ENCODE measurements at places on chromosomes 16 and 17.

DNA sequence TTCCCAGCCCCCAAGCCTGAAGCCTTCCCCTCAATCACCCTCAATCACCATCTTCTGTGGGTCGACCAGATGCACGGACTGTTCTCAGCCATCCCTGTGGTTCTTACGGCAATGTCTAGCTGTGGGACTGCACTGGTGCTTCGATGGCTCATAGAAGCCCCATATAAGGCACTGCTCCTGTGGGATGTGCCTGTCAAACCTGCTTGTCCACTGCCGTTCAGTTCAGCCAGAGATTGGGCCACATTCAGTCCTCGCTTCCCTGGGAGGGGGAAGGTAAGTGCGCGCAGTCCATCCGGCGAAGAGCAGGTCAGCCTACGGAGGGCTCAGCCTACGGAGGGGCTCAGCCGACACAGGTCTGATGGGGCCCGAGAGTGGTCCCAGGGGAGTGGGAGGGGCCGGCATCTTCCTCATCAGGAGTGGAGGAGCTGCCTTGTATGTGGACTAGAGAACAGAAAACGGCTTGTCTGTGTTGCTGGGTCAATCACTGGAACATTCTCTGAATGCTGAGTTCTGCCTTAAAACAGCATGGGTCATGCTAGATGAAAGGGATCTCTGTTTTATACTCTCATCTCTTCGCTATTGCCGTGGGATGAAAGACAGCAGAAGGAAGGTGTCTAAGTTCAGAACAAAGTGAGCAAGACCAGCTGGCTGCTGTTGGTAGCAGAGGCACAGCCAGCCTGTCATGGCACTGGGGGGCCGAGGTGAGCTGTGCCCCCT, at the start of gene CARD14:
CARD14 (plus strand) TSS at position 247 of the 717 bp plus-strand sequence. CDS start 11,409 bp downstream, outside the sequence.
- no peak for DNase-seq

DNA sequence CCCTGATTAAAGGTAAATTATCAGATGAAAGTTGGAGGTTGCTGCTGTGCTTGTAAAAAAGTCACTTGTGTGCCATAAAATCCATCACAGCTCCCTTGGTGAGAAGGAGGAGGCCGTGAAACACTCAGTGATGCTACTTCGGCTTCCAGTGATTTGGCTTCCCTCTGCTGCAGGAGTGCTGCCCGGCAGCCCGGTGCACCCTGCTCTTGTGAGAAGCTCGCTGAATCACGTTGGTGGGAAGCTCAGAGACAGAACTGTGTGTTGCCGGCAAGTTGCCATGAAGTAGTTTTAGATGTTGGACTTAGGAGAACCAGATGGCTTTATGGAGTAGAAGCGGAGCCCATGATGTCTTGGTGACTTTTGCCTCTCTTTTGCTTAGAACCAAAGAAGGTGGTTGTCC, 33.3 kb downstream of the MSI2 start:
- no peak for DNase-seq

- no peak for DNase-seq
These were observed 37.2 kb upstream of the CCNF start for GRCh38 chr16:2392025-2392424.

- no peak for DNase-seq
These were observed 132.5 kb downstream of the AATF start for GRCh38 chr17:37081287-37081686.

DNA sequence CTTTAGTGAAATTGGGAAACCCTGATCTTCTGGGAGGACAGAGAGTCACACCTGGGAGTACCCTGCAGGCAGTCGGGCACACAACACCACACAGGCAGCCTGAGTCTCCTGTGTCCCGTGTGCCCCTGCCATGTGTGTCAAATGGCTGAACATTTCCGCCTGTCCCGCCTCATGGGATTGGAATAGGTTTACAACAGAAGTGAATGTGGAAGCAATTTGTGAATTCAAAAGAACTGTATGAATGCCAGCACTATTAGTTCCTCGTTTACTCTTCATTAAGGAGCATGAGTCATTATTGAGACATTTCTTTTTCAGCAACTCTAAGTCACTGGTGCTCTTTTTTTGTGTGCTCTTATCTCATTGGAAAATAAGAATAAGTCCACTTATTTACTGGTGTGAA, 226.5 kb downstream of the PMP22 start:
- peak; percentile 69 for DNase-seq

DNA sequence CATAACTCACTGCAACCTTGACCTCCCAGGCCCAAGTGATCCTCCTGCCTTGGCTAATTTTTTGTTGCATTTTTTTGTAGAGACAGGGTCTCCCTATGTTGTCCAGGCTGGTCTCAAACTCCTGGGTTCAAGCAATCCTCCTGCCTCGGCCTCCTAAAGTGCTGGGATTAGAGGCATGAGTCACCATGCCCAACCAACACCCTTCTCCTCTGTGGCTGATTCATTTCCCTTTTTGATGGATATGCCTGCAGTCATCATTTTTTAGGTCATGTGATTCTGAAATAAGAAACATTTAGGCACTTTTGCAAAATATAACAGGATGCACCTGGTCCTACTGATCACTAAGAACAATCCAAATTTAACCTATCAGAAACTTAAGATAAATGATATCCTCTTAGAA, 44.0 kb upstream of the YPEL2 start:
- DNase-seq: no peak

DNA sequence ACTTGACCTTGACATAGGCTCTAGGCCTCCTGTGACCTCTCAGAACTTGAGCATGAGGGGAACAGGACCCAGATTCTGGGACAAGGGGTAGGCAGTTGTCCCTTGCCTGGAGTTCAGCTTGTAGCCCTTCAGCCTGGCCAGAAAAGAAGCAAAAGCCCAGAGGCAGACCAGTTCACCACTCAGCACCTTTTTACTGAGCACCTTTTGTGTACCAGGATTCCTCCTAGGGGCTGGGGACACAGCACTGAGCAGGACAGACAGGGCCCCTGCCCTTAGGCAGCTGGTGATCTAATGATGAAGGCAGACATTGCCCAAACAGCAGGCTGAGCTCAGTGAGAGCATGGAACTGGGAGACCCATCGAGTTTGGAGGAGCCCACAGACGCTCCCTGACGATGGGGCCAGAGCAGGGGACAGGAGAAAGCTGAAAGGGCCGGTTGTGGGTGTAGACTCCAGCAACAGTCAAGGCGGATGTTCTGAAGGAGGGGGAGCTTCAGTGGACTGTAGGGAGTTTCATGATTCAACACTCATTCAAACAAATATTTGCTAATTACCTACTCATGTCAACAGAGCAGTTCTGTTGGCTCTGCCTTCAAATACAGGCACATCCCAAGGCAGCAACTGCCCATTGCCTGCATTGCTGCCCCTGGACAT, 32.0 kb downstream of the SBK1 start:
- DNase-seq: no peak

DNA sequence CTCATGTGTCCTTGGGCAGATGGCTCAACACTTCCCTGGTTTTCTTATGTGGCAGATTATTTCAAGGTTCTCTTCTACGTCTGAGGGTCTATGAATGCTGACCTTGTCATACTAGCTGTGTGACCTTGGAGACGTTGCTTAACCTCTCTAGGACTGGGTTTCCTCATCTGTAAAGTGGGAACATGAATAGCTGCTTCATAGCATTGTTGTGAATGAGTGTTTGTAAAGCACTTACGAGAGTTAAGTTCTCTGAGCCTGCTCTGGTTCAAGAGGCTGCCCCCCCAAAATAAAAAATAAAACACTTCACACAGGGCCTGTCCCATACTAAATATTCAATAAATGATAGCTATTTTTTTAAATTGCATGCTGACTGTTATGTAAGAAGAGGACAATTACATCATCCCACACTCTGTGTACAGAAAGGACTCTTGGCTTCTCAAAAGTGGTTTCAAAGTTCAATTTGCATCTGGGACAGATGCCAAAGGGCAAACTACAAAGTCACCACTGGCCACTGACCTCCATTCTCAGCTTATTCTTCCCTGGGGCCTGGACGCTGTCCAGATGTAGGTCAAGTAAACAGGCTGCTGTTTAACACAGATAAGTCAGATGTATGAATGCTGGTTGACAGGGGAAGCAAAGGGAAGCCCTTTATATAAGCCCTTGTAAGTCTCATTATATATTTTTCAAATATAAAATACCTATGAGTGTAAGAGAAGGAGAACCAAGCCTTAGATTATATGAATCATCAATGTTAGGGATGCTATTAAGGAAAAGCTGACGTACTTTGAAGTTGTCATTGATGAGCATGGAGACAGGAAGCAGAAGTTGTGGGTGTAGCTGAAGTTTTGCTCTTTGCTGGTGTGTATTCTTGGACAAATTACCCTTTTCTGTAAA, 15.4 kb upstream of the NDEL1 start:
- no peak for DNase-seq

DNA sequence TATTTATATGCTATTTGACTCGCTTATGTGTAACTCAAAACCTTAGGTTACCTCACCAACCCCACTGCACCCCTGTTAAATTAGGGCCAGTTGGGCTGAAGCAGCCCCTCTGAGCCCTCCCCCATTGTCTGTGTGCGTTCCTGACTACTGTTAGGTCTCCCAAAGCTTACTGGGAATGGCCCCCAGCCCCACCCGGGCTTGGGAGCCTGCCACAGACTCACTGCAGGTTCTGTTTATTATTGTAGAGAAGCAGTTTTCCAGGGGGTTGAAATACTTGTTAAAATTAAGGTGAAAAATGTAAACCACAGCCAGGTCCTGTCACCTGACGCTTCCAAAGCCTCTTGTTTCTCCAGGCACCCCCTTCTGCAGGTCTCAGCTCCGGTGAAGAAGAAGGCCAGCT, 151.7 kb downstream of the FOXL1 start:
- no peak for DNase-seq

GRCh38 chr17:40561871-40562611, 3.2 kb downstream of the CCR7 start:
- no peak for DNase-seq

GRCh38 chr16:60414613-60415012, 1621.6 kb downstream of the CDH8 start:
- no peak for DNase-seq

- DNase-seq: no peak
These were observed 1.3 kb downstream of the DGKE start for GRCh38 chr17:56835264-56835585.

DNA sequence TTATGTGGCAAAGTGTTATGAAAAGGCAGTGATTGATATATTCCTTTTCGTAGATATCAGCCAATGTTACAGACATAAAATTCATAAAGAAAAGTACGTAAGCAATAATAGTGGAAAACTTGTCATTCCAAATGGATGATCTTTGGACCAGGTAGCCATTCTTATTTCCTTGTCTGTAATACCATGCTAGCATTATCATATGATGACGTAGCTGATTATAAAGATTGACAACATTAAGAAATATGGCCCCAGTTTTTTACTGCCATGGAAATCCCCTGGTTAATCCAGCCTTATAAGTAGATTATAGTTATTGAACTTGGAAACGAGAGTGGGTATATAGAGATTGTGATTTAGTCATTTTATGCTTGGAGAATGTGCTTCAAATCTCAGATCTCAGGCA, 8.8 kb downstream of the TANC2 start:
- no peak for DNase-seq

DNA sequence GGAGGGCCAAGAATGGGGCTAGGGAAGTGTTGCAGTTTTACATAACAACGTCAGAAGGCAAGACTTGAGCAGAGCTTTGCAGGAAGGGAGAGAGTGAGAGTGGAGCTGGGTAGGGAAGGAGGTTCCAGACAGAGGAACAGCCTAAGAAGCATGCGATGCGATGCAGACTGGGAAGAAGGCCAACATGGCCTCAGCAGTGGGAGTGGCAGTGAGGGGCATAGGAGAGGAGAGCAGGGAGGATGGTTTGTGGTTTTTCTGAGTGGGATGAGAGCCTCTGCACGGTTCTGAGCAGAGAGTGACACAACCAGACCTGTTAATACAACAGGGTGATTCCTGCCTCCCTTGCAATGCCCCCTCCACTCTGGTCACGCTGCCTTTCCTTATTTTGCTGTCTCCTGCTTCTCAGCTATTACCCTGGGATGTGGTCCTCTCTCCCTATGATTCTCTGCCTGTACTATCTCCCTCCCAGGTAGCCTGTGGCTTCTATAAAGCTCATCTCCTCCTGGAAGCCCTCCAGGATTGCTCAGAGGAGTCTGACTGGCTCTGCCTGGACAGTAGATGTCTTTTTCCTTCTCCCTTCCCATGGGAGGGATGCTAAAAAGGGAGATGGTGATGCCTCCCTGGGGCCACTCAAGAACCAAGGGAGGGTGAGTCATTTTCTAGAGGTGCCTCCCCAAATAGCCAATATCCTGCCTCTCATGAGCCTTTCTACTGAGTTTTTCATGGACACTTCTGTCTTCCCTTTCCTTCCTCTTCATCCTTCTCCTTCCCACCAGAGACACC, 38.7 kb upstream of the NGFR start:
- peak; percentile 80 for DNase-seq

- no peak for DNase-seq
These were observed 10.0 kb upstream of the PHLPP2 start for GRCh38 chr16:71734511-71734910.

- DNase-seq: no peak
These were observed 881 bp upstream of the LLGL1 start for GRCh38 chr17:18224387-18225120.

DNA sequence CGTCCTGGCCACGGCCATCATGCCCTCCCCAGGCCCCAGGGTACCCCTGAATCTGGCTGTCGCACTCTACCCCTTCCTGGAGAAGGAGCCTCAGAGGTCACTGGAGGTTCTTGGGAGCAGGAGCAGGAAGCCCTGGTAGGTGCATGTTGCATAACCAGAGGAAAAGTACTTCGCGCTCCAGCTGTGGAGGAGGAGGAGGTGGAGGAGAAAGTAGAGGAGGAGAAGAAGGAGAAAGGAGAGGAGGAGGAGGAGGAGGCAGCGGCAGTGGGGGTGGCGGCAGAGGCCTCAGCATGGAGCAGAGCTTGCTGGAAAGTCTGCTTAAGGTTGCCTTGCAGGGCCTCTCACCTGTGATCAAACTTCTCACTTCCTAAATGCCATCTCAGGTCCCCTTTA, 61.8 kb downstream of the BAIAP2 start:
- no peak for DNase-seq

DNA sequence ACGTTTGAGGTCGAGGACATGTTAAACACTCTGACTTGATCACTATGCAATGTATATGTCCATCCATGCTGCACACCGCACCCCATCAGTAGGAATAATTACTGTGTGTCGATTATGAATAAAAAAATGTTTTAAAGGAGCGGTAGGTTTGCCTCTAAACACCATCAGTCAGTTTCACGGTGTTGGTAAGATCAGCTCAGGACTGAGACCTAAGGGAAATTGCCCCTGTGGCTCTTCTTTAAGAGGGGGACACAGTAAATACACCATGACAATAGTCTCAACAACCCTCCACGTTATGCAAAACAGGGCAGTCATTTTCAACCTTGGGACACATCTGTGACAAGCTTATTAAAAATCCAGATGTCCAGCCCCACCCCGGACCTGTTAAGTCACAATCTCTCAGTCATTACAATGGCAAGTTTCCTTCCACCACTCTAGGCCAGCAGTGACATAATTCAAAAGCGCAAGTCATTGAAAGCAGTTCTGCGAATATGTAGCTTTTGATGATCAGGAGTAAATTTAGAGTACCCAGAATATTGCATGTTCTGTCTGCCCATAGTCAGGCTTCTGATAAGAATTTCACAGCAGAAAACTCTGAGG, 1.2 kb downstream of the ATMIN start:
- DNase-seq: no peak

All from fibroblast of skin of left biceps (primary cell).